ENCODE measurements at places on chromosomes 3 and 15.

DNA sequence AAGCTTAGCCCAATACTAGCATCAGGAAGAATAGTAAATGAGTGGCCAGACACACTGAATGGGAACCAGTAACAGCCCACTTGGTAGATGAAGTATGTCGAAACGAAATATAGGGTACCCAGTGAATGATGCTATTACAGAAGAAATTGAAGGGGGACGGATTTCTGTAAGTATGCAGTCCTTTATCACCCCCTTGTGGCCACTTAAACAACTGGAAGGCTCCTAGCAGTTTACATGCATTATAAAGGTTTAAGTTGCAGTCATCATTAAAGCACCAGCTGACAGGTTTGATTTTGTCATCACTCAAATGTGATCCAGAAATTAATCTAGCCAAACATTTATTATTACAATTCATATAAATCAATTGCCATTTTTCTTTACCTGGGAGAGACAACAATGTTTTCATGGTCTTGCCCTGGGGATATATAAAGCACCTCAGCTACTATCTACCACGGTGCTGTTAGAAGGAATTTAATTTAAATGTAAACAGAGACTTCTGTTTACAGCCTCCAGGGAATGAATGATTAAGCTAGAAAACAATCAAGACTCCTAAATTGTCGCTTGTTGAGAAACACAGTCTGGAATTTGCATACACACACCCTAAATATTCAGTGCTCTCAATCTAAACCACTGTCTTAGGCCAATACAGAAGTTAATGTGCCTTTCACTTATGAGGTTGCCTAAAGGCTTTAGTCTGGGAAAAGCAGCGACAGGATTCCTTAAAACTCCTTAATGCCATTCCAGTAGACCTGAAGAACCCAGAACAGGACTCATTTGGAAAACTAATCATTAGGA is 7.8 kb downstream of the EIF1B start:
- DNase-seq = peak; percentile 67

DNA sequence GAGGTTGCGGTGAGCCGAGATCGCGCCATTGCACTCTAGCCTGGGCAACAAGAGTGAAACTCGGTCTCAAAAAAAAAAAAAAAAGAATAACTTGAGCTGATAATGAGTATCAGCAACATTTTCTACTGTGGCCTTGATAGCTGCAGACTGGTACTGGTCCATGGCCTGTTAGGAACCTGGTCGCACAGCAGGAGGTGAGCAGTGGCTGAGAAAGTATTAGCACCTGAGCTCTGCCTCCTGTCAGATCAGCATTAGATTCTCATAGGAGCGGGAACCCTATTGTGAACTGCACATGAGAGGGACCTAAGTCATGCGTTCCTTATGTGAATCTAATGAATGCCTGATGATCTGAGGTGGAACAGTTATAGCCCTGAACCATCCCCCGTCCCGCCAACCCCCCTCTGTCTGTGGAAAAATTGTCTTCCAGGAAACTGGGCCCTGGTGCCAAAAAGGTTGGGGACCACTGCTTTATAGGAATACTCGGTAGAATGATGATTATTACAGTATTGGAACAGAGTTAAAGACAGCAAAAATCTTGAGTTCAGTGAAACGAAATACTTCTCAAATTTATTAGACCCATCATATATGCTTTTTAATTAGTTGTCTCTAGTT is 126.0 kb downstream of the ZNF609 start:
- no peak for DNase-seq

GRCh38 chr15:75801859-75802593 is 41.2 kb upstream of the UBE2Q2 start:
- peak; percentile 75 for DNase-seq

- DNase-seq = no peak
Observed at GRCh38 chr3:151909681-151910405, 36.4 kb downstream of the SUCNR1 start.

GRCh38 chr3:126360714-126361060 is 3.5 kb upstream of the KLF15 start:
- no peak for DNase-seq

GRCh38 chr3:137385922-137386321 is 378.2 kb upstream of the SOX14 start:
- no peak for DNase-seq

- DNase-seq = no peak
Observed at GRCh38 chr15:69624155-69624520, 171.5 kb downstream of the RPLP1 start.

DNA sequence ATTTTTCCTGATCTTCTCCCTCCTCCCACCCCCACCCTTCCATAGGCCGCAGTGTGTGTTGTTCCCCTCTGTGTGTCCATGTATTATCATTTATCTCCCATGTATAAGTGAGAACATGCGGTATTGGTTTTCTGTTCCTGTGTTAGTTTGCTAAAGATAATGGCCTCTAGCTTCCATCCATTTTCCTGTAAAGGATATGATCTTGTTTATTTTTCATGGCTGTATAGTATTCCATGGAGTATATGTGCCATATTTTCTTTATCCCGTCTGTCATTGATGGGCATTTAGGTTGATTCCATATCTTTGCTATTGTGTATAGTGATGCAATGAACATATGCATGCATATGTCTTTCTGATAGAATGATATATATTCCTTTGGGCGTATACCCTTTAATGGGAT is 173.3 kb upstream of the NAALADL2 start:
- DNase-seq = no peak

- no peak for DNase-seq
Observed at GRCh38 chr3:188417766-188418165, 263.8 kb downstream of the LPP start.

GRCh38 chr3:15553749-15554148 is 32.2 kb upstream of the COLQ start:
- DNase-seq = no peak

- DNase-seq = no peak
Observed at GRCh38 chr15:57305009-57305408, 71.3 kb upstream of the CGNL1 start.

GRCh38 chr3:135513106-135514059 is 452.1 kb upstream of the PPP2R3A start:
- DNase-seq = peak; percentile 28

DNA sequence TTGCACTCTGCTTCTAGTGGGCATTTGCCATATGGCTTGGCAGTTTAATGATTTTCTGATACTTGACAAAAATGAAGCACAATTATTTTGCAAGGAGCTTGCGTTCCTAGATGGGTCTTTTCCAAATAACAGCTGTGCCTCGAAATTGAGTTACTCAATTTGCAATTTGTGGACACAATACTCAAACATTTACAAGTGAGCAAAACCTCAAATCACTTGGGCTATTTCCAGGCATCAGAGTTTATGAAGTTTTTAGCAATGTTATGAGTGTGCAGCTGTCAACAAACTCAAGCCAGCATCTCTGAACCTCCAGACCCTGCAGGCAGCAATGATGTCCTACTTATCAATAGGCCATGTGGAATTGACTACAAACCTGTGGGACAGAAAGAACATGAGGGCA is 41.3 kb downstream of the NMNAT3 start:
- DNase-seq = no peak

GRCh38 chr15:35062738-35063099 is 22.4 kb downstream of the NANOGP8 start:
- no peak for DNase-seq

DNA sequence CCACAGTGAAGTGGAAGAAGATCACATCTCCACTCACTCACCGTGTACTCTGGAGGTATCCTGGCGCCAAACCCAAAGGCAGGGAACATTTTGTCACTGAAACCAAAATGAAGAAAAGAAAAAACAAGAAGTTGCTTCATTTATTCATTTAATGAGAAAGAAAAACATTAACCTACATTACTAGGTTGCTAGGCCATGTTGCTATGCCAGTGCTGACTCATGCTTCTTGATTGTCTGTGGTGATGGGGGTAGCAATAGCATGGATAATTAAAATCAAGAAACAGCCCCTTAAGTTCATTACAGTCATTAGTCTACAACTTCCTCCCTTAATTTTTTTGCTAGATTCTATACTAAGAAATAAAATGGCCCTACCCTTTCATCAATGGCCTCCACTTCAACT is 52.7 kb upstream of the MRPL3 start:
- DNase-seq = no peak

- DNase-seq = no peak
Observed at GRCh38 chr3:69692761-69693160, 46.5 kb upstream of the MITF start.

DNA sequence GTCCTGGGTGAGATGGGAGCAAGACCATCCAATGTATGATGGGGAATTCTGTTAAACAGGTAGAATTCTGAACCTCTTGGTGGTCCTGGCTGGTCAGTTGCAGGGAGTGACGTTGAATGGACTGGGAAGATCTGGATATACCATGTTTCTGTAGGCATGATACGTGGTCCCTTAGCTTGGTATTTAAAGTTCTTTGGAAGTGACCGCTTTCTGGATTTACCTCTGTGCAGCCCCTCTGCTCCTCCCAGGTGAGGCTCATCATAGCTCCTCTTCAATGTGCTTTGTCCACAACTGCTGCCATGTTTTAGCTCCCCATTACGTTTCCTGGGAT is 37.2 kb downstream of the SMAD3 start:
- DNase-seq = no peak

GRCh38 chr15:37034835-37035748 is 65.3 kb downstream of the MEIS2 start:
- DNase-seq = peak; percentile 41

- DNase-seq = no peak
Observed at GRCh38 chr3:127857333-127857732, 35.0 kb upstream of the MGLL start.

DNA sequence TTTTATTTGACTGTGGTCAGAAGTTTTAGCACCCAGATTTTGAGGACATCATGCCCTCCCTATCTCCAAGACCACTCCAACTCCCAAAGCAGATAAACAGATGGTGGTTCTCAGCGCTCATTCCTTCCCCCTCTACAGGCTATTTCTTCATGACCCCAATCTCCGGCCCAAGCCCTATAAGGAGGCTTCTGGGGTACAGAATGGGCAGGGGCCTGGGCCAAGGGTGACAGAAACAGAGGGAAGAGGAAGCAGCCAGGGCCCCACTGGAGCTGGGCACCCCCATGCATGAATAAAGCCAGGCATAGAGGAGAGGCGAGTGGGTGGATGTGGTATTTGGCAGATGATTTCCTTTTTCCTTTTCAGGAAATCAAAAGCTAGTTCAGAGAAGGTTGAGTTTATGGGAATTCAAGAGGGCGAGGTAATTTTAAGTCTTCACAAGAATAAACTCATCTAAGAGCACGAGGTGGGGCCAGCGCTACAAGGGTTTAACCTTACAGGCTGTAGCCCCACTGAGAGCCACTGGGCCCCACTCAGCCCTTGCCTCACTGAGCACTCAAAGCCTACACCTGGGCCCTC is 104.8 kb upstream of the HERC1 start:
- DNase-seq = no peak

DNA sequence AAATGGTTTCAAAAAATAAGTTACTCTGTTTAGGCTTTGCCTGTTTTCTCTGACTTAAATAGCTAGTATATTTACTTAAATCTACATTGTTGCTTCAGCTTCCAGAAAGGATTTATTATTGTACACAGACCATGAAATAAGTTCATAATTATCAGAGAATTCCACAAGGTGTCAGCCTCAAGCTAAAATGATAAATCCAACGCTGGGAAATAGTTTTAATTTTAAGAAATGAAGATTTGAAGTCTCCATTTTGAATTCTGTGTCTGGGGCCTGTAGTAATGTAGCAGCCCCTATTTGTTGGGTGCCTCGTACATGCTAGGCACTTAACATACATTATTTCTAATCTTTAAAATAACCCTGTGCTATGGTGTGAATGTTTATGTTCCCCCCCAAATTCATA is 92.6 kb upstream of the KCNMB2 start:
- DNase-seq = peak; percentile 61

GRCh38 chr3:54792584-54792983 is 135.3 kb downstream of the LRTM1 start:
- no peak for DNase-seq

- DNase-seq = no peak
Observed at GRCh38 chr15:70376031-70376928, 278.6 kb upstream of the TLE3 start.

- no peak for DNase-seq
Observed at GRCh38 chr15:25053000-25053815, 98.4 kb downstream of the SNRPN start.

- DNase-seq = no peak
Observed at GRCh38 chr3:72492240-72492639, 356.0 kb downstream of the SHQ1 start.

DNA sequence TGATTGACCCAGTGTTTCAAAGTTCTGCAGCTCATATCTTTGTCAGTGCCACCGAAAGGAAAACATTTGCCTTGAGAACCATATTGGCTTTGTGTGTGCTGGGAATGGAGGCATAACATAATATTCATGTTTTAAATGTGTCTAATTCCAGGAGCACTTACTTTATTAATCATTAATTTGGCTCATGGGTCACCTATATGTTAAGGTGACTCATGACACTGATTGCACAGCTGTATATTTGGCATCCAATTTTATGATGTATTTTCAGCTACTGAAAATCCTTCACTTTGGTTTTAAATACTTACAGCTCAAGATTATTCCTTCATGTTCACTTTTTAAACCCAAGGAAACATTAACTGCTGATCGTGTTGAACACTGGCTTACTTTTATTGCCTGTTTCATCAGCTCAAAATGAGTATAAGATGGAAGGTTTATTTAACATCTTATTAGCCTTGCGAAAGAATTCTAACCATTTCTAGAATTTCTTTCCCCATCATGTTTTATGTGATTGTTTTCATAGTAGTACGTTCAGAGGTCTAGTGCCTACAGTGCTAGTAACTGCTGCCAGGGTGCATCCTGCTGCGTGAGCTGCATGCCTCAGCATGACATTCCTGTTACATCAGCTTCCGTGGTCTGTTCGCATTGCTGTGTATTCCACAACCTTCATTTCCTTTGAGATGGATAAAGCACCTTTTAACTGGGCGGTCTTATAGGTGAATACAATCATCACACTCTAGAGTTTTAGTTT is 63.7 kb downstream of the LRCH3 start:
- no peak for DNase-seq

DNA sequence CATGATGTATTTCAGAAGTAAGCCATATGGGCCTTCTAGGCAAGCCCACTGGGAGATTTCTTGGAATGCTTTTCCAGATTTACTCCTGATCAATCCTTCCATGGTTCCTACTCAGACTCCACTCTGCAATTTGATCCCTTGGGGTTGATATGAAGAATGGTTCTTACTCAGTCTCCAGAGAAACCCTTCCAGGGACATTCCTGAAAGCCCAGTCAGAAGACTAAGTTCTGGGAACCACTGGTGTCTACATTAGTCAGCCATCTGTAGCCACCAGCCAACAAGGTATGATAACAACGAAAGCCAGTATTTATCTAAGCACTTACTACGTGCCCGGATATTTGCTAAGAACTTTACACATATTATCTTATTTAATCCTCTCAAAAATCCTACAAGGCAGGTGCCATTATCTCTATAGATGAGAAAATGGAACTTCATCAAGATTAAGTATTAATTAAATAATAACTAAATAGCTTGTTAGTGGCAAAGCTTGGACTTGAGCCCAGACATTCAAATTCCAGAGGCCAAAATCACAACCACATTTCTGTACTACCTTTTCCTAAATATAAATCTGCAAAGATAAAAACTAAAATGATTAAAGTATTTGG is 32.7 kb downstream of the ZNF385D start:
- DNase-seq = no peak

- DNase-seq = no peak
Observed at GRCh38 chr3:50008931-50009330, 69.0 kb downstream of the RBM6 start.

Measured in MM.1S (cell line).